ENCODE measurements at places on chromosomes 4 and X. TPM values are rescaled to one million over a fixed set of nuclear protein-coding genes. Genes with fewer than 3 reads are reported as not detected.

- H3K27ac ChIP-seq: no peak overlapping the region
- H3K4me3 ChIP-seq: no peak overlapping the region
- no peaks in the 10 kb centered on the region for H3K27me3 ChIP-seq
- H3K36me3 ChIP-seq: no peaks in the 10 kb centered on the region
- no peak for DNase-seq
Measured at GRCh38 chr4:110669663-110670062, 46.8 kb upstream of the PITX2 start.

HTN3 gene
- not detected for total RNA-seq

COL25A1 gene
- total RNA-seq: 0.40 TPM

DNA sequence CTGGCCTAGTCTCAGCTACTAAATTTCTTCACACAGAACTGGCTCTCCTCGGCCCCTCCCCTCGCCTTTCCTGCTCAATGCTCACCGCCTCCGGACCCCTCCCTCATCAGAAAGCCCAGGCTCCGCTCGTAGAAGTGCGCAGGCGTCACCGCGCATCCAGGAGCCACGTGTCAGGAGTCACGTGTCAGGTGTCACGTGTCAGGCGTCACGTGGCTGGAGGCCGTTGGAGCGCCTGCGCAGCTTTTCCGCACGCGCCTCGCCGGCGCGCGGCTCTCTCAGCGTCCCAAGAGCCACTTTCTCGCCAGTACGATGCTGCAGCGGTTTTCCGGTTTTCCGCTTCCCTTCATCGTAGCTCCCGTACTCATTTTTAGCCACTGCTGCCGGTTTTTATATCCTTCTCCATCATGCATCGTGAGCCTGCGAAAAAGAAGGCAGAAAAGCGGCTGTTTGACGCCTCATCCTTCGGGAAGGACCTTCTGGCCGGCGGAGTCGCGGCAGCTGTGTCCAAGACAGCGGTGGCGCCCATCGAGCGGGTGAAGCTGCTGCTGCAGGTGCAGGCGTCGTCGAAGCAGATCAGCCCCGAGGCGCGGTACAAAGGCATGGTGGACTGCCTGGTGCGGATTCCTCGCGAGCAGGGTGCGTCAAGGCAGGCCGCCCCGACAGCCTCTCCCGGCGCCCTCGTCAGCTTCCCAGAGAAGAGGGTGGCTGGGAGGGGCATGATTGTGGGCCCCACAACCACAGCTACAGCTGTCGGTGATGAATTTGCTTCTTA is at the start of gene SLC25A31:
TSS of gene SLC25A31 (plus strand) at position 259 of the 772 bp plus-strand sequence. CDS start at position 405, 146 bp downstream.
- DNase-seq: no peak
- no peaks in the 10 kb centered on the region for H3K36me3 ChIP-seq
- no peak within 1 kb of the TSS for H3K27ac ChIP-seq
- H3K27me3 ChIP-seq: no peaks in the 10 kb centered on the region
- H3K4me1 ChIP-seq: no peaks in the 10 kb centered on the region

L1CAM gene
- total RNA-seq: 0.86 TPM

GRCh38 chrX:101290957-101291603 is at the start of gene TAF7L:
Gene TAF7L (minus strand): TSS chrX:101291334. CDS start chrX:101287543, 3,791 bp downstream.
- H3K27me3 ChIP-seq: no peaks in the 10 kb centered on the region
- no peak for DNase-seq
- no peaks in the 10 kb centered on the region for H3K4me1 ChIP-seq
- no peaks in the 10 kb centered on the region for H3K36me3 ChIP-seq
- H3K4me3 ChIP-seq: no peak within 1 kb of the TSS

DNA sequence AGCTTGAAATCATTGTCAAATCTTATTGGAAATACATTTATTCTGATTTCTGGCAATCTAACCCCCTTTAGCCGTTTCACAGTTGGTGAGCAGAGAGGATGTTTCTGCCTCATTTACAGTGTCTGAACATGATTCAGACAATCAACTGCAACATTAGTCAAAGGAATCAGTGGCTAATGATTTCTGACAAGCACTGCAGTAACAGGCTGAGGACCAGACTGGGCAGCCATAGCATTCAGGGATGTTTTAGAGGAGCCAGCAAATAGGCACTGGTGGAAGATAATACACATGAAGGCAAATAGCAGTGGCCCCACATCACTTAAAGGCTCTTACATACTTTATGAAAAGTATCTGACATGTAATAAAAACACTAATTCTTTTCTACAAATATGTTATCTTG is 102.8 kb downstream of the TTC29 start:
- no peaks in the 10 kb centered on the region for H3K36me3 ChIP-seq
- no peaks in the 10 kb centered on the region for H3K27me3 ChIP-seq
- no peak for DNase-seq
- no peaks in the 10 kb centered on the region for H3K4me1 ChIP-seq
- no peak overlapping the region for H3K27ac ChIP-seq

- H3K36me3 ChIP-seq: peaks cover 21% of the 10 kb centered on the region
- no peaks in the 10 kb centered on the region for H3K4me1 ChIP-seq
- no peak overlapping the region for H3K4me3 ChIP-seq
- H3K27ac ChIP-seq: no peak overlapping the region
- no peaks in the 10 kb centered on the region for H3K27me3 ChIP-seq
- no peak for DNase-seq
Measured at GRCh38 chrX:2484256-2484655, 16.5 kb downstream of the DHRSX start.

CABS1 gene
- total RNA-seq: not detected

DNA sequence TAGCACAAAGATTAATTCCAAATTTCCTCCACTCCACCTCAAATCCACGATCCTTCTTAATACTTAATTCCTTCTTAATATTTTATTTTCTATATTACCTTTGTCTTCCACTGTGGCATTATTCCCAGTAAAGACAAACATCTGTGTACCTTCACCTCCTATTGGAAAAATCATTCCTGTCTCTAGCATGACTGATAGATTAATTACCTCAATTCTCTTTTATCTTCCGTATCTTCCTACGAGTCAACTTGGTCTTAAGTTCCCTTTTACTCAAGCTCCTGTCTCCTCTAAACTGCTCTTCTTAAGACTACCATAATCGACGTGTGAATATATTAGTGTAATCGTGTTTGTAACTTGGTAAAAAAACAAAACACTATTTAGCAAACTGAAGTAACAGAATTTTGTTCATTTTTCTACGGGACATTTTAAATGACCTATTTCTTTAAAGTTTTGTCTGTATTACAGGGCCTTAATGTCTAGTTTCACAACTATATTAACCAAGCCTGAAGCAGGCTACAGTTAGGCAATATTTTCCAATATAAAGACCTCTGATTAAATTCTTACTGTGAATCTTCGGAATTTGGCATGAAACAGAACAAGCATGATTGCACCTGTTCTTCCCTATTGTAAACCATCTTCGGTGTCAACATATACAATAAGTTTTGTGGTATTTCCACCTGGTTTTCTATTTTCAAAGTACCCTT is 1.1 kb upstream of the USP38 start:
- DNase-seq: no peak
- H3K36me3 ChIP-seq: peaks cover 9% of the 10 kb centered on the region
- peak overlapping the region; percentile 83 for H3K4me3 ChIP-seq
- peak overlapping the region; percentile 92 for H3K27ac ChIP-seq
- H3K27me3 ChIP-seq: no peaks in the 10 kb centered on the region

DNA sequence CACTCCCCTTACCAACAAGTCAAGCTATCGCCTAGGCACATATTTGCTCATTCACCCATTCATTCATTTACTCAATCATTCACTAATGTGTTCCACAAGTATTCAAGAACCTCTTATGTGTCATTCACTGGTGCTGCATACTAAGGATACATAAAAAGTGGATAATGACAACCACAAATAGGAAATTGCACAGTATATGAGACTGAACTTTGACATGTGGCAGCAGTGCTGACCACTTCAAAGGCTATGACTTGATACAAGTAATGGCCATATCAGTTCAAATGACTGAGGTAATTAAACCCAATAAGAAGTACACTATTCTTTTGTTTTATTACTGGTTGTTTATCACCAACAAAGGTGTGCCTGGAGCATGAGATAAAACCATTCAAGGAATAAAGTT is 282.5 kb downstream of the KLHL13 start:
- no peaks in the 10 kb centered on the region for H3K4me1 ChIP-seq
- no peaks in the 10 kb centered on the region for H3K27me3 ChIP-seq
- no peak overlapping the region for H3K27ac ChIP-seq

DNA sequence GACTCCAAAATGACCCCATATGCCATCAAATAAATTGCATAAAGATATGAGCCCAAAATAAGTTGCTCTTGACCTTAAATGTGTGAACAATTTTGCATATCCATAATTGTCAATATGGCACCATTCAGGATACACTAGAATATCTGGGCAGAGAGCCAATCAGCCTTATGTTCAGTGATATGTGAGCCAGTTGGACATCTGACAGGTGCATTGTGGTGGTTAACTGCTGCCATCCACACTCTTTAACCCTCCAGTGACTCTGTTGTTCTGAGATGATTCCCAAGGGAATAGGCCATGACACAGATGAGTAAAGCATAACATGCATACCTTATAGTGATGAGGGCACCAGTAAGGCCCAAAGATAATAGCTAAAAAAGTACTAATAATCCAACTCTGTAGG is 500.1 kb downstream of the PCDH18 start:
- H3K4me1 ChIP-seq: no peaks in the 10 kb centered on the region
- no peak overlapping the region for H3K27ac ChIP-seq
- no peak overlapping the region for H3K4me3 ChIP-seq
- no peak for DNase-seq
- no peaks in the 10 kb centered on the region for H3K36me3 ChIP-seq

SPANXN4 gene
- not detected for total RNA-seq
